ENCODE measurements at places on chromosomes 1 and 21.

DNA sequence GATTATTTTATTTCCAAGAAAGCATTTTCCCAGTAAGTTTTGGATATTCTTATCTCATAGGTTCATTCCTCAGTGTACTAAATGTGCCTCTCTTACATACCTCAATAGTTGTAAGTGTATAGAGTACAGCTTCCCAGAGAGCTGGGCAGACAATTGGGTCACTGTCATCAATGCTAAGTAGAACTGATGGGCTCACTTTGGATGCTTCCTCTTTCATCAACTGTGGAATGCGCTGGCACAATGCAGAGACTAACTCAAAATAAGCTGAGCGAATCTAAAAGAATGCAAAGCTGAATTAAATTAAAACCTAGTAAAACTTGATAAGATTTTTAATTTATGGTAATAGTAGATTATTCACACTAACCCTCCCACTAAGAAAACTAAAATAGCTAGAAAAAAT lies 21.5 kb downstream of the LTN1 start:
- no peak for DNase-seq

GRCh38 chr1:209266590-209267205 lies 316.8 kb upstream of the CAMK1G start:
- DNase-seq: no peak

DNA sequence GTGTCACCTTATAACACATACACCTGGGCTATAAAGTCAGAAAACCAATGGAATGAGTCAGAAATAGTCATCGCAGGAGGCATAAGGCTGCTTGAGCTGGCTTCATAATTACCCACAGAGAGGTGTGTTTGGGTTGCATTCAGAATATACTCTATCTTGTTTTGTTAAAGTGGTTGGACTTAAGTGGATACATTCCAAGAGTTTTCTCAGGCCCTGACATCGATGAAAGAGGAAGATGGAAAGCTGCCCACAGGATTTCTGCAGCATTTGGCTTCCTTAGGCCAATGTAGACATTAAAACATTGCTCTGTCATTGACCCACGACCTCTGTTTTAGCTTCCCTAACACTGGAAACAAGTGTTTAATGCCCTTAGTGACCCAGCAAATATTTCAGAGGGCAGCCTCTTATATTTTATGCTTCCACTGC lies 18.6 kb upstream of the BCL10 start:
- peak; percentile 59 for DNase-seq

DNA sequence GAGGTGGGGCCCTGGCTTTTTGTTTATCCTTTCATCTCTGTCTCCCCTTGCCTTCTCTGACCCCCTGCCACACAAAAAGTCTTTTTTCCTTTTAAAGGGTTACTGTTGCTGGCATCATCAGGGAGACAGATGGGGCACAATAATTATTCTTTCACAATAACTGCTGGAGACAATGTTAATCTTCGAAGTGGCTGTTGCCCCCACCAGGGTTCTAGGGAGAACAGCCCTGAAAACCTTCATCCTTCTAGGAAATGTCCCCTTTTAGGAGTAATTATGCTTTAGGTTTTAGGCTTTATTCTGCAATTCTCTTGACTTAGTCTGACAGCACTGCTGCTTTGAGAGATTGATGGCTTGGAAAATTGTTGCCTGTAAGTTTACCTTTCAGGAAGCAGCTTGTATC lies 150.0 kb downstream of the NOS1AP start:
- DNase-seq: no peak

DNA sequence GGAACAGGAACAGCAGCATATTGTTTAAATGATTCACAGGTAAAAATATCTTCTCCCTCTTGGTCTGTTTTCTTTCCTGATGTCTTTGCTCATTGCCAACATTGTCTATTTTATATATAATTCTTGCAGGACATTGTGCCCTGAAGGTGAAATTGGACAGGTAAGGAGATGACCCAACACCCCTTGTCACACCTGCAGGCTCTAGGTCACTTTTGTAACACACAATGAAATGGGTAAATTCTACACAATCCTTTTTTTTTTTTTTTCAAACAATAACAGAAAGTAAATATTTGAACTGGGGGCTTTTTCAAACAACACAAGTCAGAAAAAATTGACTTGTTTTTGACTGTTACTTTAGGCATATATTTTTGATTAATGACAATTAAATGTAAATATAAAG lies 62.9 kb upstream of the ERG start:
- no peak for DNase-seq

- DNase-seq: no peak
Measured at GRCh38 chr1:234277161-234277868, 95.9 kb upstream of the COA6 start.

DNA sequence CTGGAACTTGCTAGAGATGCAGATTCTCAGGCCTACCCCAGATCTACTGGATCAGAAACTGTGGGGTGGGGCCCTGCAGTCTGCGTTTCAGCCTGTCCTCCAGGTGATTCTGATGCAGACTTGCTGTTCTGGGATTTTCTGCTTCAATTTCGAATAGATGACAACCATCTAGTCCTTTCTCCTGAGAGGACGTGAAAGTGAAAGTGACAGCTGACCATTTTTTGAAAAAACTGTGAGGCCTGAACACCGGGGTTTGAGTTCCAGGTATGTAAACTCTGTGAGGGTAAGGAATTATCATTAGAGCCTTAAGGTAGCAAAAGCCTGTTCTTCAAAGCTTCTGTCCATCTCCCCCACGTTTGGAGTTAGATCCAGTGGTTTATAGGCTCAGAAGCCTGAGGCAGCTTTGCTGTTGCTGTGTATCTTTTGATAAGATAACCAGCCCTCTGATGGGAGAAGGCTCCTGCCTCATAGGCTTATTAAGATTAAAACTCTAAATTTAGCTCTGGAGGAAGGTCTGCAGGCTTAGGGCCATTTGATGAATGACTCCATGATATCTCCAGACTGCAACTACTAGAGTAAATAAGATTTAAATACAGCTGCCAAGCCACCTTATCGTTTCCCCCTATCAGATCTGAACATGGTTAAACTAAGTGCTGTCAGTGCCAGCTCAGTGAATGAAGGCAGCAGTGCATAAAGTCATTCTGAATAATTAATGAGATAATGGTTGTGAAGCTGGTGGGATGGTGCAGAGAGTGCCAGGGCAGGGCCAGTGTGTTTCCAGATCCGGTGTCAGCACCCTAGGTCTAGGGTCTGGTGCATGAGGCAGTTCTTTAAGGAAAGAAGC lies 335.2 kb downstream of the HHAT start:
- no peak for DNase-seq

Data from HCT116 (cell line).